ENCODE measurements at places on chromosomes 6 and 20.
A peak's percentile ranks its signal among the peaks of the same experiment; 100 is the strongest.

DNA sequence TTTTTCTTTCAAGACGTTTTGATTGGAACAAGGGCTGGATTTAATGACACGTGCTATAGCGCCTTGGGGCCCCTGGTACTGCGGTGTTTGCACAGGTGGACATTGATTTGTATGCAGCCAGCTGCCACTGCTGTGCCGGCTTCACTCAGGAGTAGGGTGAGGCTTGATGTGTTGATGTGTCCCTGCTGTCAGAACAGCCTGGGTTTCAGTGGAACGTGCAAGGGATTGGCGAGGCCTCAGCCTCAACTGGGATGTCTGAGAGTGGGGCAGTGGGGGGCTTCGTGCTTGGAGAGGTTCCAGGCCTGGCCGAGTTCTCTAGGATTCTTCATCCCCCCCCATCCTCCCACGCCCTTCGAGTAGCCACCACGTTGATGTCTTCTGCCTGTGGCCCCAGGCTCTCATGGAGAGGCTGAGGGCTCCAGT, 23.0 kb downstream of the PYGB start:
- DNase-seq: no peak

DNA sequence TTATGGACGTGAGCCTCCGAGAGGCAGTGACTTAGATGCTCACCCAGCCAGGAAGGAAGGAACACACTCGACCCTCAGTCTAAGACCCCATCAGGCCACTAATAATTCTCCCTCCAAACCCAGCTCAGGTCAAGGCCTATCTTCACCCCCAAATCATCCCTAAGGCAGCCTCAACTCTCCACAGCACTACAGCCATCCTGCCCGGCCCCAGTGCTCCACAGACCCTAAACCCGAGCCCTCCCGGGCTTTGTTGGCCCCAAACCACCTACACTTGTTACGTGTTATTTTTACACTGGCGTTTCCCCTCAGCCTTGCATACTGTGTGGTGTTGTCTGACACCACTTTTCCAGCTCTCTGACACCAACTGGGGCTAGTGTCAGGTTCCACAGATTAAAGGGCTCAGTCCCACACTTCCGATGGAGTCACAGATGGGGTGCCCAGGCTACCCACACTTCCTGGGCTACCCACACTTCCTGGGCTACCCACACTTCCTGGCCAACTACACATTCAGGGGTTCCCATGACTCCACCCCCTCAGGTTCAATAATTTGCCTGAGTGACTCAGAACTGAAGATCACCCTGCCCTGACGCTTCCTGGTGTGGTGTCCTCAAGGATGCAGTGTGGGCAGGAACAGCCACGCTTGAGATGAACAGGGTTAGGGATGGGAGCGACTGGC, 25.3 kb downstream of the RBCK1 start:
- DNase-seq: no peak

DNA sequence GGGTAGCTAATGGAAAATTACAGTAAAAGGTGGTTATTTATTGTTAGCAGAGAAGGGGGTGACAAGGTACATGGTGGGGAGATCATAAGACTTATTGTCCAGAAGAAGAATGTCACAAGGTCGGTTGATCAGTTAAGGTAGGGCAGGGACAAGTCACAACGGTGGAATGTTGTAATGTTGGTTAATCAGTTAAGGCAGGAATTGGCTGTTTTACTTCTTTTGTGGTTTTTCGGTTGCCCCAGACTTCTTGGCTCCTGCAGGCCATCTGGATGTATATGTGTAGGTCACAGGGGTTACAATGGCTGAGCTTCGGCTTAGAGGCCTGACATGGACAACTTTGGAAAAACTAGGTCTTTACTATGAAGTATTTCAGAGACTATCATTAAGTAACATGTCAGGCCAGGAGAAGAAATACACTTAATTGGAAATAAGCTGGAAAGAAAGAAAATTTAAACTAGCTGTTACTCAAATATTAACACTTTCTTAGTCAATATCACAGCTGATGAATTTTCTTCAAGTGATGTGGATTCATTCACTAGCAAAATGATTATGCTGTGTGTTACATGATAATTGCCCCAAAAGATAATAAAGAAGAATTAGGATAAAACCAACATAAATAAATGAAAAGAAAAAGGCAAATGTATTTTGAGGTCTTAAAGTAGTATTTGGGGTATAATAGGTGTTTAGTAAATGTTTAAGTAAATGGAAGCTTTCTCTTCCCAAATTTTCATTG, 4.4 kb downstream of the AIG1 start:
- DNase-seq: no peak

GRCh38 chr6:46217671-46218131, 46.9 kb upstream of the ENPP5 start:
- no peak for DNase-seq

GRCh38 chr20:13017235-13017634, 8.5 kb downstream of the SPTLC3 start:
- no peak for DNase-seq

DNA sequence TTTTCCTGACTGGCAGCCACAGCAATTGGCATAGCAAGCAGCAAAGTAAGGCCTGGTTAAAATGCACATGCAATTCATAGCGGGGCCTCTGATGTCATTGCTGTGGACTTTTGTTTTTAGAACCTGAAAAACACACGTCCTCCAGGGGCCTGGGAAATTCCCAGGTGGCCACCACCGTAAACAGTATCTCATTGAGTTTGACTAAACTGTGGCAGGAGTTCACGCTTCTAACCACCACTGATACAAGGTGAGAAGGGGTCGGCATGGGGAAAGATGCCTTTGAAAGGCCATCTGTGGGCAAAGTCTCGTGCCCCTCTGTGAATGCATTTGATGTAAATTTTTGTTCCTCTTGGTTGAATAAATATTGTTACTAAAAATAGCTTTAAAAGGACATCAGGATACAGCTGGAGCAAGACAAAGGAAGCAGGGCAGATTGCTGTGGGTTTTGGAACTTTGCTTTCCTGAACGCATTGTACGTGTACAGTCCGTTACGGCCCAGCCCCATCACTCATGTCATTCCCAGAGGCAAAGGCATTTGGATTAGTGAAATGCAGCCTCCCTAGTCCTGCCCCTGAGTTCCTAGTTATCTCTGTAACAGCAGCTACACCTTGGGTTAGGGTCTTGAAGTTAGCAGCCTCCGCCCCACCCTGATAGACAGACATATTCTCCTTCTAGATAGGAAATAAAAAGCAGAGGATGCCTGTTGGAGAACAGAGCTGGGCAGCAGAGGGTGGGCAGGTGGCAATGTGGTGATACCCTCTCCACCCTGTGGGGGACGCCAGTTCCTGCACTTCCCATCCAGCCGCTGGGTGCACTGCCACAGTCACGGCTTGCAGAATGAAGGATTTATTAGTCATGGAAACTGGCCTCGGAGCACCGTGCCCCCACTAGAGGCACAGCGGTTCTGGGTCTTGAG, 80.3 kb downstream of the ZDHHC14 start:
- no peak for DNase-seq

GRCh38 chr6:168609914-168610490, 169.0 kb downstream of the SMOC2 start:
- no peak for DNase-seq

GRCh38 chr20:44901974-44902373, 7.9 kb upstream of the PABPC1L start:
- no peak for DNase-seq

DNA sequence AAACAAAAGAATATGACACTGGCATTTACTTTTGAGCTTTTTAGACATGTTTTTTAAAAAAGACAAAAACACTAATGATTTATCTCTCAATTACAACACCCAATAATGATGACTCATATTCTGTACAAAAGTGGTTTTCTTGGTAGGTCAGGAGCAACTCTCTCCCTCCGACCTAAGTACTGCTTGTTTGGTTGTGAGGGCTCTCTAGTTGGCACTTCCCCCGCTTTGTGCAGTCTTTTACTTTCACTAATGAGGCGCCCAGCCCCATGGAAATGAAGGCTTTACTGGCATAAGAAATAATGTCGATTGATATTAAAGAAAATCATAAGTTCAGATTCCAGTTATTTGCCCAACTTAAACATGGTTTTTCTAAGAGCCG, 1.3 kb downstream of the KPNA5 start:
- DNase-seq: no peak

DNA sequence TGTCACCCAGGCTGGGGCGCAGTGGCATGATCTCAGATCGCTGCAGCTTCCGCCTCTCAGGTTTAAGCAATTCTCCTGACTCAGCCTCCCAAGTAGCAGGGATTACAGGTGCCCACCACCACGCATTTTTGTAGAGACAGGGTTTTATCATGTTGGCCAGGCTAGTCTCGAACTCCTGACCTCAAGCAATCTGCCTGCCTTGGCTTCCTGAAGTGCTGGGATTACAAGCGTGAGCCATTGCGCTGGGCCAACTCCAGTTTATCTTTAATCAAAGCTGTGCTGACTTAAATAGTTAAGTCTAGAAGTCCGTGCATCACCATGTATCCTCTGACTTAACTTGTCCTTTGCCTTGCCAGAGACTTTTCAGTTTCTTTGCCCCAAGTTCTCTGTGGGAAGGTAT, 224.3 kb downstream of the TMEM242 start:
- DNase-seq: no peak

- DNase-seq: no peak
These were observed 200.6 kb downstream of the MAFB start for GRCh38 chr20:40488401-40488800.

GRCh38 chr6:56905378-56905777, 49.5 kb upstream of the BEND6 start:
- DNase-seq: no peak

DNA sequence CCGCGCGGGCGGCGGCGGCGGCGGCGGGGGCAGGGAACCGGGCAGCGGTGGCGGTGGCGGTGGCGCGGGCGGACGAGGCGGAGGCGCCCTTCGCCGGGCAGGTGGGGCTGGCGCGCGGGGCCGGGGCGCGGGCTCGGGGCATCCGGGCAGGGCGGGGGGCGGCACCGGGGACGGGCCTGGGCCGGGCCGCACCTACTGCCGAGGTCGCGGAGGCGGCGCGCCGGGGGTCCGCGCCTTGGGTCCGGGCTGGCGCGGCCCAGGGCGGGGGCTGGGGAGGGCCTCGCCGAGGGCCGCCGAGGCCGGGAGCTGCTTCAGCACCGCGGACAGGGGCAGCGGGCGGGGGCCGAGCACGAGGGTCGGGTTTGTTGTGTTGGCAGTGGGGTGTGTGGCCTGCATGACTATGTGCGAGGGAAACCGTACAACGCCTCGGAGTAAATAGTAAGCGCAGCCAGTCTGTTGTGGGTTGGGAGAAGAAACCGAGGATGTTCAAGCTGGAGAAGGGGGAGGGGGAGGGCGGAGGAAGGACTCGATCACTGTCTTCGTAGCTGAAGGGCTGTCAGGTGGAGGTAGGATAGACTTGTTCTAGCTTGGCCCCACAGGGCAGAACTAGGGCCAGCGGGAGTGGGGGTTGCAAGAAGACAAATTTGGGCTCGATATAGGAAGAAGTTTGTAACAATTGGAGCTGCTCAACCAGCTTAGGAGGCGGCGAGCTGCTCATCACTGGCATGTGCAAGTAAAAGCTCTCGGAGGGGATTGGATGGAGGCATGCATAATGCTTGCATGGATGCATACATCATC, 593 bp downstream of the MMP24 start:
- DNase-seq: peak; percentile 12

DNA sequence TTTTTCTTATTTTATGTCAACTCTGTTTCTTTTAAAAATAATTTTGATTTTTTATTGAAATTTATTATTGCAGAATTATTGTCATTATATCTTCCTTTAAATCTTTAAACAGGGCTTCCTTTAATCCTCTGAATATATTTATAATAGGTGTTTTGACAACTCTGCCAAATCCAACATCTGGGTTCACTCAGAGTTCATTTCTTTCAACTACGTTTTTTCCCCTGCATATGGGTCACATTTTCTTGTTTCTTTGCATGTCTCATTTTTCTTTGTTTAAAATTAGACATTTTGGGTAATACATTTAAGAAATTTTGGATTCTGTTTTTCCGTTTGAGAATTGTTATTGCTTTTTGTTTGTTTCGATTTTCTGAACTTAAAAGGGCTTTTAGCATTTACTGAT, 655.1 kb upstream of the CITED2 start:
- DNase-seq: no peak

GRCh38 chr20:4569092-4569491, 152.6 kb upstream of the PRND start:
- no peak for DNase-seq

DNA sequence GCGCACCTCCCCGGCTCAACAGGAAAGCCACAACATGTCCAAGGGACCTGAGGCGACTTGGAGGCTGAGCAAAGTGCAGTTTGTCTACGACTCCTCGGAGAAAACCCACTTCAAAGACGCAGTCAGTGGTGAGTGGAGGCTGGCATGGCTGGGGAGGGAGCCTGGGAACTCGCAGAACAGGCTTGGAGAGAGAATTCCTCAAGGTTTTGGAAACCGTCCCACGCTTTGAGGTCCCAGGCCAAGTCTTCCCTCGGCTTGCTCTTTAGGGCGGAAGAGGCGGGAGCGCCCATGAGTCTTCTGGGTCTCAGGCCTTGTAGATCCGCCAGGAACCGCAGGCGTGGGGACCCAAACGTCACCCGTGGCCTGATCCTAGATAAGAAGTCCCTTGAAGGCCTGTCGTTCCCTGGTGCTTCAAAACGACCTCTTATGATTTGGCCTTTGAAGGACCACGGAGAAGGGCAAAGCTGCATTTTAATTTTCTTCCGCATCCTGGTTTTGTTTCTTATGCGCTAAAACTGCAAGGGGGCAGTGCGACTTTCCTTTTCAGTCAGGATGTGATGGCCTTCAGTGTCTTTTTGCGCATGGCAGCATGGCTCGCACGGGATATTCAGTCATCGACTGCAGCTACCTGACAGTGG, 2.0 kb downstream of the LAMP5 start:
- DNase-seq: peak; percentile 58

DNA sequence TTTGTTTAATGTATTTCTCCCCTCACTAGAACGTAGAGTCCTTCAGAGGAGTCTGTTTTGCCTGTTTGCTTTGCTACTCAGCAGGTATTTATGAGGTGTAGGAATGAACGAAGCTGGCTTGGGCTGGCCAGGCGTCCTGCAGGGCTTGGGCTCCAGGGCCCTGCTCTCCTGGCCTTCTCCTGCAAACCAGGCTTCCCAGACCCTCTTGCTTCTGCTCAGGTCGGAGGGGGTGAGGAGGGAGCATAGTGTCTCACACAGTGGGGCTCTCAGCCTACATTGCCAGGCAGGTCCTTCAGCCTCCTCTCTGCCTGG, 24.6 kb upstream of the MLN start:
- no peak for DNase-seq

DNA sequence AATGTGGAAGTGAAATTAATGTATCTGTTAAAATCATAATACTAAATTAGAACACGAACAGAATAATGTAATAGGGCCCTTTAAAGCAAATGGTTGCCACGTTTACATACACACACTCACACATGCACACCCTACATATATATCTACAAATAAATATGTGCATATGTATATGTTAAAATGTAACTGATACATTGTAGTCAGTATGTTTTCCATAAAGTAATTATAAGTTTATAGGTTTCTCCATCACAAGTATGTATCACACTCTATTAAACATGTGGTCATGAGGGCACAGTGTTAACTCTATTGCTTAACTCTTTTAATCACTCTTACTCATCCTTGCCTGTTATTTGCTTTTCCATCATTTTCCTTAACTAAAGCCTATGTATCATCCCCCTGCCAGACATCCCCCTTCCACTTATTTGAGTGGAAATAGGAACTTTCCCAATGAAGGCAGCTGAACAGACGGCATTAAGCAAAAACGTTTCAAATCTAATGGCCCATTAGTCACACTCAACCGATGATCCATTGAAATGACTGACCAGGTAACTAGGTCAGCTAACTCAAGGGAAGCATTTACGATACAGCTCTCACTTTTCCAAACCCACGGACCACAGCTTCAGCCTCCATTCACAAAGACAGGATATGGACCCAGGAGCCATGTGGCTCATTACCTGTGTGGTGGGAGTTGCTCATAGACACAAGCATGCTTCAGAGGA, 89.3 kb downstream of the HAO1 start:
- no peak for DNase-seq

- DNase-seq: no peak
These were observed 2.1 kb upstream of the LIME1 start for GRCh38 chr20:63734111-63734945.
